ENCODE measurements at places on chromosomes 2 and 18.

DNA sequence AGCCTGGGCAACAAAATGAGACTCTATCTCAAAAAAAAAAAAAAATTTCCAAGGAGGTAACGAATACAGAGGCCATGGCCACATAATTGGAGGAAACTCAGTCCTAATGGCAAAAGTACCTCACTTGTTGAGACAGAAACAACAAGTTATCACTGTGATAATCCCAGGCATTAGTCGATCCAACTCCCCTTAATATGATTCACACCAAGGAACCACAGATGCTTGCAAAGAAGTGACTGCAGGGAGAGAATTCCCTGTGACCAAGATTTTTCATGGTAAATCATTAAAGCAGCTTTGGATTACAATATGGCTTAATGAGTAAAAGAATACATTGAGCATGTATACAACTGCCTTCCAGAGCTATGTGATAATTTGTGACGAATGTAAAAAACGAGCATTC, 80.4 kb upstream of the RNU4ATAC start:
- DNase-seq, result no peak

- DNase-seq, result peak; percentile 70
These were observed 14.5 kb upstream of the ASPRV1 start for GRCh38 chr2:69975853-69976462.

- DNase-seq, result no peak
These were observed 196.6 kb upstream of the LHCGR start for GRCh38 chr2:48952143-48952542.

- DNase-seq, result no peak
These were observed 1.4 kb downstream of the RMC1 start for GRCh38 chr18:23504720-23505119.

- no peak for DNase-seq
These were observed 154.9 kb upstream of the TTC39C start for GRCh38 chr18:23859466-23860336.

GRCh38 chr2:157991932-157992331, 109.7 kb upstream of the UPP2 start:
- DNase-seq, result no peak

DNA sequence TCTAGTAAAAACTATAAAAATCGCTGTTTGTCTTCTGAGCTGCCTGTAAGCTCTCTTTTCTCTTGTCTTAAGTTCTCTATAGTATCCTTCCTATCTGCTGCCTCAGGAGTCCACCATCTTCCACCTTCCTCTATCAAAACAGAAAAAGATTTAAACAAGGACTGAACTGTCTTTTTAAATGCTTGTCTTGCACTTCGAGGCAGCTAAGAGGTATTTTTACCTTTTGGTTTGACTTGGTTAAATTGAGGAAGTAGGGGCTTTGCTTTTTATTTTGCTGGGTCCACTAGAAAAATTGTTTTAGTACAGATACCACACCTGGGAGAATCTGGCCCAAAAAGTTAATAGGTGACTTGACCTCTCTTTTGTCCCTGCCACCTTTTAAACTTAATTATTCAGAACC, 12.2 kb downstream of the SESTD1 start:
- no peak for DNase-seq

DNA sequence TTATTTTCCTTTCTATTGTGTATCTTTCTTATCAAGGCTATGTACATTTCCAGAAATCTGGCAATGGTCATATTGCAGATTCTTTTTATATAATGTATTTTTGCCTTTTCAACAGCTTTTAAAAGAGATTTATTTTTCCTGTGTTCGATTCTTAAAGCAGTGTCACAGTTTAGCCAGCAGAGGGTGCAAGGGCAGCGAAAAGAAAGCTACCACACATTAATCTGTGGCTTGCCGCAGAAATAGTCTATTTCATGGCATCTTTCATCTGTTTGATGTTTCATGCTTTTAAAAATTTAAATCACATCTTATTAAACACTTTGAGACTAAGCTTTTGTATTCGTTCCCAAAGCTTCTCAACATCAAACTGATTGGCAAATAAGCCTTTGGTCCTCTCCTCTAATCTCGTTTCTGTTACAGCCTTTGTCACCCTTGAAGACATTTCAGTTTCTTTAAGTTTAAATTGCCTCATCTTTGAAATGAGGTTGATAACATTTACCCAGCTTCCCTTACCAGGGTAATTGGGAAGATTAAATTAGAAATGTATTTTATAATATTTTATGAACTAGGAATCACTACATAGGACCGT, 73.3 kb downstream of the PIK3C3 start:
- peak; percentile 18 for DNase-seq

DNA sequence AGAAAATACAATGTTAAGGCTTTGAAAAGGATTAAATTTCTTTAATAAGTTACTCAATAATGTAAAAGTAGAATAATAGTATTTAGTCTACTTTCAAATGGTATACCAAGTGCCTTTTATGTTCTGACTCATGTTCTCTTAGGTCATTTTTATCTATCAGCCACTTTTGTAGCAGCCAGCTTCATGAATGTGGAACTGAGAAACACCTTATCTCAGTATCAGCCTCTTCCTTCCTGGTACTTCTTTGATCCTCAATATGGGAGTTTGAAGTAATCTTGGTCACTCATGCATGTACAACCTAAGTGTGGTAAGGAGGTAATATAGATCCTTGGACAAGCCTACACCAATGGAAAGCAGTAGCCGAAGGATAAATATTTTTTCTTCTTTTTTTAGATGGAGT, 180.4 kb upstream of the NRXN1 start:
- no peak for DNase-seq

GRCh38 chr18:60350150-60350549, 22.4 kb downstream of the MC4R start:
- no peak for DNase-seq

GRCh38 chr2:17000184-17000482, 334.5 kb upstream of the CYRIA start:
- DNase-seq, result no peak

DNA sequence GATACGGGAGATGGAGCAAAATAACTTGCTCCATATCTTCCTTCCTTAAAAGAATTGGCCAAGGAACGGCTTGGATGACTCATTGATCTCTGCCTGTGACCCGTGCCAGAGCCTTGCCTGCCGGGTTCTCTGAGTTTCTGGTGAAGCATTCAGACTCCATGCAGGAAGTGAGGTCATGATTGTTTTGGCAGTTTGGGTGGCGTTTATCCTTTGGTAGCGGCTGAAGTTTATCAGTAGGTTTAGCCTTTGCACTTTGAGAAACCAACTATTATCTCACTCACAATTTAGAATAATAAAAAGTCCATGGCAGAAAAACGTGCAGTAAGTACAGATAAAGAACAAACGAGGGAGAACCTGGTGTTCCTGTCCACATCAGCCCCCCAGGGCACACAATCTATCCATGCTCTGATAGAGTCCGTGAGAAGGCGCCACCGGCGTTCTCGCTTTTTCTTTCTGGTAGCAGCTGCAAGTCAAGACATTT, 15.0 kb upstream of the CTAGE1 start:
- DNase-seq, result peak; percentile 48

- no peak for DNase-seq
These were observed 160.7 kb upstream of the SP5 start for GRCh38 chr2:170554278-170554955.

GRCh38 chr2:26905341-26906198, 57.6 kb downstream of the DPYSL5 start:
- DNase-seq, result no peak

Data from K562 (cell line).